ENCODE measurements at places on chromosomes 13 and 19. TPM values are rescaled to one million over a fixed set of nuclear protein-coding genes. Genes with fewer than 3 reads are reported as not detected.

GRCh38 chr13:101626925-101627555 is 174.6 kb downstream of the ITGBL1 start:
- no peak for DNase-seq

GRCh38 chr19:3142292-3142670 is 6.4 kb downstream of the GNA15 start:
- no peak for DNase-seq

- DNase-seq, result no peak
Observed at GRCh38 chr19:56727677-56728076, 56.1 kb upstream of the ZNF835 start.

GRCh38 chr13:67619351-67619994 is 389.3 kb upstream of the PCDH9 start:
- DNase-seq, result no peak

- DNase-seq, result no peak
Observed at GRCh38 chr19:18122424-18122823, 24.8 kb downstream of the MAST3 start.

- DNase-seq, result no peak
Observed at GRCh38 chr13:25727250-25727649, 324.6 kb downstream of the SHISA2 start.

DNA sequence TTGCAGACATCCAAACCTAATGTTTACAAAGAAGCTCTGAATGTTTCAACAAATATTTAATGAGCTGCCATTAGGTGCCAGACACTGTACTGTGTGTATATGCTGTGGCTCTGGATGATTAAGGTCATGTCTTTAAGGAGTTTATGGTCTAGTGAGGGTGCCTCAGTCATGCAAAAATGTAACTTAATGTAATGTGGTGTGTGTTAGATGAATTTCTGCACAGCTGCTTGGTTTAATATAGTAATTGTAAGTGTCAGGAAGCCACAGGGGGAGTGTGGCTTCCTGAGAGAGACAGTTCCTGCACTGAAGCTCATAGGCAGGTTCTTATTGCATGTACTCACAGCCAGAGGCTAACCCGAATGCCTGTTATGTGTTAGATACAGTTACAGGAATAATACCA is 43.3 kb downstream of the SPATA13 start:
- DNase-seq, result no peak

DNA sequence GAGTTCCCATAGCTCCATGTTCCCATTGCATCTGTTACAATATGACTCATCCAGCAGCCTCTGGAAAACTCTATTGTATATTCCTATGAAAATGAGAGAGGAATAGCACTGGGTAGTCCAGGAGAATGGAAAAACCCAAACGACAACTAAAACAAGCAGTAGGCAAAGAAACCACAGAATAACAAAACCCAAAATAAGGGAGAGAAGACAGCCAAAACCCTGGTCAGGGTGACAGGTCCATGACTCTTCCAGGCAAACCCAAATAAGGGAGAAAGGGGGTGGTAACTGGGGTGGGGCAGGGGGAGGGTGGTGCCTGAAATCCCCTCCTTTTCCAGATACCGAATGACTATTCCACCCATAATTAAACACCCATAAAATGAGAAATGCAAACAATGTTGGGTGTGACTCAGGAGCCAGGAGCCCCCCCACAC is 4.0 kb upstream of the ZNF8 start:
- no peak for DNase-seq

- no peak for DNase-seq
Observed at GRCh38 chr19:9149997-9150396, 9.8 kb downstream of the ZNF317 start.

DNA sequence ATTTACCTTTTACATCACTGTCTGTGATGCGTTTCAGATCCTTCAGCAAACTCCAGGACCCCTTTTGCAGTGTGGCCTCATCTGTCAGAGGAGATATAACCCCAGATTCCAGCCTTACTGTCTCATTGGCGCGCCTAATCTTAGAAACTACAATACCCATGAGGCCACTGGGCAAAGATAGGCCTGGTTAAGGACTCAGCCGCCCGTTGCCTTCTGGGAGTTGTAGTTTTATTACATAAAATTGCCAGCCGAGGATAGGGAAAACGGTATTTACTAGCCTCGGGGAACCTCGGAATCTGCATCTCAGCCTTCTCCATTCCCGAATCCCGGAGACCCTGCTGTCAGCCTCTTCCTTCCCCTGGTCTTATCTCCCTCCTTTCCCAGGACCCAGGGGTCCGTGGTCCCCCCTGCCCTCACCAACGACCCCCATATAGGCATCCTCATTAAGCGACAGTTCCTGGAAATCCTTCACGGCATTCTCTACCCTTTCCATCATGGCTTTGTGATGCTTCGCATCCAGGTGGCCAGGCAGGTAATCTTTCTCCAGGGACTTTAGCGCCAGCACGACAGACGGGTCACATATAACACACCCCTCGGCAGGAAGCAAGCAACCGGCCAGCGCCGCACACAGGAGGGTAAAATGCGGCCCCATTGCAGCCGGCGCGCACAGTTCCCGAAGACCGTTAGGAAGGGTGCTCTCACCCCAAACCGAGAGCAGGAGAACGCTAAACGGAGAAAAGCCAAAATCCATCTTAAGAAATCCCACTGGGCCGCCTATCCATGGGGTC is 1.3 kb downstream of the IZUMO1 start:
- DNase-seq, result no peak

GRCh38 chr19:1567116-1567847 is 843 bp downstream of the MEX3D start:
- DNase-seq, result no peak

DNA sequence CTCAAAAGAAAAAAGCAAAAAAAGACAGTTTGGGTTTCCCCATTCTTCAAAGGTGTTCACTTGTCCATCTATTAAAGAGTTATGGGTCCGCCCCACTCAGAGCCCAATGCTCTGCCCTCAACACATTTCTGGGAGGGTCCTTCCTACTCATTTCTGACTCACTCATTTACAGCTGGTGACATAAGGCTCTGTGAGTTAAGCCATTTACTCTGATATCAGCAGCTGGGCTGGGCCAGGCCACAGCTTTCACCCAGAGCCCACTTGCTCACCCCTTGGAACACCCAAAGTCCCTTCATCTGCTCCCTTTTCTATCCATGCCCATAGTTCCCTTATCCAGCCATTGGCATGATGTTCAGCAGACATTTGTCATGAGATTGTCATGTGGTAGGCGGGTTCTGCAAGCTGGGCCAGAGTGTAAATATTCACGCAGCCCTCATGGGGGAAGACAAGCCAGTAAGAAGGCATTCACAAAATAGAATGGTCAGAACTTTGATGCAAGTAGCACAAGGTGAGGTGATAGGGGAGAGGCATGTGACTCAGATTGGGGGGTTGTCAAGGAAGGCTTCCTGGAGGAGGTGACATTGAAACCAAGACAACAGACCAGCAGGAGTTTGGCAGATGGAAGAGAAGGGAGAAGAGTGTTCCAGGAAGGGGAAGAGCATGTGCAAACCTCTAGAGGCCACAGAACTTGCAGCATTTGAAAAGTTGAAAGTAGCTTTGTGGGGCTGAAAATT is 5.9 kb downstream of the MAST1 start:
- DNase-seq, result no peak

- DNase-seq, result no peak
Observed at GRCh38 chr19:56995303-56995702, 124.5 kb upstream of the USP29 start.

DNA sequence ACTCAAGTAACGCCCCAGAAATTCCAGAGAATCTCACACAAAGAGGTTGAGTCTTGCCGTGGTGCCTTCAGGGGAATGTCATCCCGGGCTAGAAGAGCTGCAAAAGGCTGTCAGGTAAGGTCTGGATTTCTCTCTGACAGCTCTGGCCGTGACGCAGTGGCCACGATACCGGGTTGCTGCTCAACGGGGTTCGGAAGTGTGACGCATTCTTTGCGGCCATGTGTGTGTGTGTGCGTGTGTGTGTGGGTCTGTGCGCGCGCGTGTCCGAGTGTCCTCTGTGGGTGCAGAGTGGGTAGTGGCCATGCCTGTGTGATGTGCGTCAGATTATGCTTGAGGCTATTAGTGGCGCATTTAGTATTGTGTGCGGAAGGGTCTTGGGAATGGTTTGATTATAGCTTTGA is 306 bp downstream of the ZNF540 start:
- no peak for DNase-seq

DNA sequence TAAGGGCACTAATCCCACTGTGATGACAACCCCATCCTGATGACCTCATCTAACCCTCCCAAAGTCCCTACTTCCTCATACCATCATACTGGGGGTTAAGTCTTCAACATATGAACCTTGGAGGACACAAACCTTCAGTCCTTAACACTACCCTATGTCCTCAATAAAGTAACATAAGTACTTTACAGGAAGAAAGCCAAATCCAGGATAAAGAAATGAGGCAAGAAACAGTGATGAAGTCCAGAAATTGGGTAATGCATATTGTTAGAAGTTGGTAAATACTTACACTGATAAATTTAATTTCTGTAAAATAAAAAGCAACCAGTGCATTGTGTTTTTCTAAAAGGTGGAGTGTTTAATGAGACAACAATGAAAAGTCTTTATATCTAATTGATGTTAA is 284.8 kb upstream of the SOX21 start:
- no peak for DNase-seq

GRCh38 chr13:112055036-112055914 is 11.7 kb upstream of the SOX1 start:
- DNase-seq, result no peak

DNA sequence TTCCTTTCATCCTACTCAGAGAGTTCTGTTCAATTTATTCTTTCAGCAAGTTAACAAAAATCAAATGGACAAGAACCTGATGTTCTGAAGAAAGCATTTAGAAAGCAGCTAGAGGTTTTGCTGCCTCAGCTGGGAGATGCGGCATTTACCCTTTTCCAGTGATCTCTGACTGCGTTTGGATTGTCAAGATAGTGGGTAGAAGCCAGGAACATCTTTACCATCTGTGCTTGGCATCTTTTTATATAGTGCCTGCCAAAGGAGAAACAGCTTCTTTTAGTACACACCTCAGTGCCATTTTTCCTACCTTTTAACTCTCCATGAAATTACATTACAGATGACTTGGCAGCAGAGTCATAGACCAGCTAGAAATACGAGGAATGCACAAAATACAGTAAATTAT is 680.8 kb downstream of the SLITRK1 start:
- DNase-seq, result no peak

DNA sequence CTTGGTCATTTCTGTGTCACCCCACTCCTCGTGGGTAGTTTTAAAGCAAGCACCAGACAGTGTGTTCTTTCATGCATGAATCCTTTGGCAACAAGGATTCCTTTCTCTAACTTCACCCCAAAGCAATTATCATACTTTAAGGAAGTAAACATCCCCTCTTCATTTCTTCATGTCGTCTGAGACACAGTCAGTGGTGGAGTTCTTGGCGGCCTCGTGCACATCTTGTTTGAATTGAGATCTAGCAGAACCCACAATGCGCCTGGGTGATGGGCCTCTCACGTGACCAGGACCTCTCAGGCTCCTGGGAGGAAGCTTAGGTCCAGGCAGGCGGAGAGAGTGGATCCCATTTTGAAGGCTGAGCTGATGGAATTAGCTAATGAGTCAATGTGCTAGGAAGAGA is 2.6 kb downstream of the ACSBG2 start:
- DNase-seq, result no peak

- no peak for DNase-seq
Observed at GRCh38 chr19:15701757-15702533, 25.9 kb upstream of the OR10H2 start.

GRCh38 chr13:36288794-36289391 is 8.7 kb downstream of the CCDC169 start:
- no peak for DNase-seq

DNA sequence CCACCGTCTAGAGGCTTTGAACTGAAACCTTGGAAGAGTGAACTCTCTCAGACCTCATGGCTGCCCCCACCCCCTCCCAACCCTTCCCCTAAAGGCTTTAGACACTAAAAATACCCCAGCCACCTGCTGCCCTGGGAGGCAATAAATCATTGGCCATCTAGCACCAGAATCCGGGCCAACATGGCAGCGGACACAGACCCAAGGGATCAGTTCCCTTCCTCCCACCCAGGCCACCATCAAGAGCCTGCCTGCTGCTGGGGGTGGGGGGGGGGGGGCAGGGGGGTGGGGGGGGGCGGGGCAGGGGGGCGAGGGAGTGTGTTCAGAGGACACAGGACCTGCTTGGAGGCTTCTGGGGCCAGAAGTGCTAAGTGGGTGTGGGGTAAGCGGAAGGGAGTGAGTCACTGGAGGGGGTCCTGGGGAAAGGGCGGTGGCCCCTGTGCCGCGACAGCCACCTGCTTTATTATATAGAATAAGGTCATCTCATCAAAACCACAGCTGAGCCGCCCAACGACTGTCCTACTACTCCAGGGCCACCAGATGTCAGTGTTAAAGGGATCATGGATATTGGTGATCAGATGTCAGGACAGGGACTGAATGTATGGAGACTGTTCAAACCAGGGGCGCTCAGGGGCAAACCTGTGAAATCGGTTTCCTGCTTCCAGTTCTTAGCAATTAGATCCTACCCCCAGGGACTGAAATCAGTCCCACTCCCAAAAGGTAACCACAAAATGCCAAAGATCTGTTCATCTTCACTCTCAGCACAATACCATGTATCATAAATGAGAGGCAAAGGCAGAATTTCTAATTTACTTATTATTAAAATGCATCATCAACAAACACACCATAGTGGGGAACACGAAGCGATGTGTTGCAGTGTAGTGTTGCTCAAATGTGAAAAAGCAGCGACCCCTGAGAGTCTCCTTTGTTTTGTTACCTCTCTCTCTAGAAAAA is 24.3 kb downstream of the ARL11 start:
- no peak for DNase-seq

DNA sequence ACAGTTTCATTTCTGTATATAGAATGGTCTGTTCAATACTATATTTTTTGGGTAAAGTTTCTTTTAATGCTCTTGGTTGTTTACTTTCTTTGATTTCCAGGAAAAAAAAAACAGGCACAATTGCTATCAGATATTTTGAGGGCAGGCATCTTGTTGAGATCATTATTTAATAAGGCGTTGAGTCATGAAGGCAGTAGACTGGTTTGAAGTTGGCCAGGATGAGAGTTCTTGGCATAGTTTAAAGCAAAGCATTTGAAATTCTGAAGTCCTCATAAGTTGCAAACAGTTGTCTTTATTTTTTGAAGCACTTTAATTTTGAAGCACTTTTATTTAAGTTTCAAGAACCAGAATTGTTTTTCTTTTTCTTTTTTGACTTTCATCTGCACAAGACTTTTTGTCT is 2.6 kb upstream of the ZNF175 start:
- no peak for DNase-seq

Gene MEF2B
- 1.5 TPM for total RNA-seq

Gene C13orf42
- not detected for total RNA-seq

Gene CCDC169
- 3.2 TPM for total RNA-seq

Gene COLGALT1
- total RNA-seq, result 73.7 TPM

Gene ATP8B3
- 0.48 TPM for total RNA-seq

Gene SERTAD3
- total RNA-seq, result 33.7 TPM

Gene FREM2
- total RNA-seq, result 42.8 TPM

Gene DAZAP1
- total RNA-seq, result 124 TPM

Gene RNF225
- total RNA-seq, result 1.0 TPM

Gene NLRP7
- total RNA-seq, result 0.98 TPM

Gene C1QTNF9B
- total RNA-seq, result not detected

Gene KMT2B
- total RNA-seq, result 52.3 TPM

Gene SIGLEC6
- total RNA-seq, result not detected

Gene C19orf25
- total RNA-seq, result 36.6 TPM

Gene AXL
- 20.9 TPM for total RNA-seq

Gene PDE4C
- total RNA-seq, result 0.33 TPM

Gene DLL3
- 0.74 TPM for total RNA-seq
